ENCODE measurements at places on chromosomes 11 and 22. TPM values are rescaled to one million over a fixed set of nuclear protein-coding genes. Genes with fewer than 3 reads are reported as not detected.
A peak's percentile ranks its signal among the peaks of the same experiment; 100 is the strongest.

DNA sequence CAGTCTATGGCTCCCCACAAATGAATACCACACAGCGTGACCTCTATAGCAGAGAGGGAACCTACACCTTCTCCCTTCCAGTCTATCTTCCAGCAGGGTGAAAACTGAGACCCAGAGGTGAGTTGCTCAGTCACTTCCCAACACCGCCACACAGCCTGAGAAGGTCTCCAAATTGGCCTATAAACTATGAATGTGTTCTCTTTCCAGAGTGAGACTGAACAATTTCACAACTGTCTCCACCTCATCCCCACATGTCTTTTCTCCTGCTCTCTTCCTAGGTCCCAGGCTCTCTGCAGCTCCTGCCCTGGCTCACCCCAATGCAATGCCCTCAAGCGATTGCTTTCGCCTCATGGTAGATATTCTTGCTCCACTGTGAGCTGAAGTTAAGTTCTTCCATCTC lies 14.0 kb downstream of the CLMP start:
- H3K4me3 ChIP-seq: no peak overlapping the region
- no peaks in the 10 kb centered on the region for H3K36me3 ChIP-seq
- no peaks in the 10 kb centered on the region for H3K27me3 ChIP-seq
- H3K27ac ChIP-seq: peak overlapping the region; percentile 85
- peaks cover 99% of the 10 kb centered on the region for H3K4me1 ChIP-seq

DNA sequence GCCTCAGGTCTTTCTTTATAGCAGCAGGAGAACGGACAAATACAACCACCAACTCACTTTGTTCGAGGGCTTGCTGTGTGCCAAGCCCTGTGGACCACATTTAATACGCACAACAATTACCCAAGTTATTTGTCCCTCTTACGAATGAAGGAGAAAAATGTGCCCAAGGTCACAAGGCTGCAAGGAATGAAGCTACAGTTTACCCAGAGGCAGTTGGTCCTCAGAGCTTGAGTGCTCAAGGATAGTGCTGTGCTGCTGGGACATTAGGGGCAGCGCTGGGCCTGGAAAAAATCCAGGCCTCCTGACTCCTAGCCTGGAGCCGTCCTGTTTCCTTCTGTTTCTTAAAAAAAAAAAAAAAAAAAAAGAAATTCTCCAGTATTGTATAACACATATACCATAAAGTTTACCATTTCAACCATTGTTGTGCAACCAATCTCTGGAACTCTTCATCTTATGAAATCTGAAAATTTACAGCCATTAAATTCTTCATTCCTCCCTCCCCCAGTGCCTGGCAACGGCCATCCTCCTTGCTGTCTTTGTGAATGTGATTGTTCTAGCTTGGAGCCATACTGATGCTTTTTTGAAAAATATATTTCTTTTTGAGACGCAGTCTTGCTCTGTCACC lies 1.0 kb upstream of the C11orf86 start:
- no peaks in the 10 kb centered on the region for H3K4me1 ChIP-seq
- H3K4me3 ChIP-seq: no peak overlapping the region
- no peak for DNase-seq
- no peaks in the 10 kb centered on the region for H3K27me3 ChIP-seq

DNA sequence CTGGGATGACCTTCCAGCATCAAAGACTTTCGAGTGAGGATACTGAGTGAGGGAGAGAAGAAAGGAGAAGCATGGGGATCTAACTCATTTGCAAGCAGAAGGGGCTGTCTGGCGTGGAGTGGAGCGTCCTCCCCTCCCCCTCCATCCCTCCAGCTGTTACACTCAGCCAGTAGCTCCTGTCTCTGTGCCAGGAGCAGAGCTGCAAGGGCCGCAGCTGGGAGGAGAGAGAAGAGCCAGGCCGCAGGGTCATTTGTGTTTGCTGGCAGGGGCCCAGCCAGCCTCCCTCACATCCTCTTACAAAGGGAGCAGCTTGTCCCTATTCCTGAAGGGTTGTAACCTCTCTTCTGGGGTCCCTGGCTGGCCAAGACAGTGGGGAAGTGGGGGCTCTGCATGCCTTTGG lies 57.9 kb downstream of the NECTIN1 start:
- peaks cover 15% of the 10 kb centered on the region for H3K36me3 ChIP-seq
- H3K4me1 ChIP-seq: peaks cover 34% of the 10 kb centered on the region
- no peaks in the 10 kb centered on the region for H3K27me3 ChIP-seq
- no peak for DNase-seq
- no peak overlapping the region for H3K4me3 ChIP-seq

GRCh38 chr22:46672731-46673130 lies 52.5 kb downstream of the GRAMD4 start:
- no peak for DNase-seq
- peaks cover 82% of the 10 kb centered on the region for H3K36me3 ChIP-seq
- H3K4me3 ChIP-seq: no peak overlapping the region
- H3K4me1 ChIP-seq: peaks cover 11% of the 10 kb centered on the region

DNA sequence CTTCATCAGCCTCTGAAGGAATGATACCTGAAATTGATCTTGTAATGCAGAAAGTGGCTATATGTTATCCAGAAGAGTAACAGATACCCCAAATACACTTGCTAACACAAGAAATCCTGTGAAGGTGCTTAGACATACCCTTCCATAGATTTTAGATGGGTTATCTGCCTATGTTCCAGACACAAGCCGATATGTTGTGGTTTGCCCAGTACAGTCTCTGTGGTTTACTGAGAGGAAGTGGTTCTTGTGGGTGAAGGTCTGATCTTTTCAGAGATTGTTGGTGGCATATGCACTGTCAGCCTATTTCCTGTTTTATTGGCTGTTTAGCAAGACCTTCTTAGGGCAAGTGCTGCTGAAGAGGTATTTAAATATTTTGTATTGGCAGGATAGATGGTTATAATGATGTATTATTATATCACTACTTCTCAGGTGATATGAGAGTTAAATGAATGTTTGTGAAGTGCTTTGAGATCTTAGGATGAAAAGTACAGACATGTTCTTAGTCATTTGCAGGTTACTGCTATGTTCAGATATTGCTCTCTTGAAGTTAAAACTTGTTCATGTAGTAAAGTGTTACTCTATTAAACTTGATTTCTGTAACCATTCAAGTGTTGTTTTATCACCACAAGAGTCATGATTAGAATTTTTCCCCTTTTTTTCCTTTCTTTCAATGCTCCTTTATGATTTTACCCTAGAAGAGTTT lies 8.2 kb downstream of the ARHGEF12 start:
- DNase-seq: no peak
- H3K4me3 ChIP-seq: no peak overlapping the region
- no peaks in the 10 kb centered on the region for H3K27me3 ChIP-seq
- H3K36me3 ChIP-seq: no peaks in the 10 kb centered on the region
- H3K27ac ChIP-seq: no peak overlapping the region
- H3K4me1 ChIP-seq: peaks cover 96% of the 10 kb centered on the region

GRCh38 chr22:46997311-46997970 lies 235.0 kb downstream of the TBC1D22A start:
- peaks cover 13% of the 10 kb centered on the region for H3K4me1 ChIP-seq
- DNase-seq: no peak
- no peak overlapping the region for H3K27ac ChIP-seq

GRCh38 chr11:113202431-113202830 lies 112.0 kb upstream of the TTC12 start:
- H3K36me3 ChIP-seq: peaks cover 22% of the 10 kb centered on the region
- no peak for DNase-seq
- H3K4me3 ChIP-seq: no peak overlapping the region
- H3K27ac ChIP-seq: no peak overlapping the region
- peaks cover 20% of the 10 kb centered on the region for H3K4me1 ChIP-seq

DNA sequence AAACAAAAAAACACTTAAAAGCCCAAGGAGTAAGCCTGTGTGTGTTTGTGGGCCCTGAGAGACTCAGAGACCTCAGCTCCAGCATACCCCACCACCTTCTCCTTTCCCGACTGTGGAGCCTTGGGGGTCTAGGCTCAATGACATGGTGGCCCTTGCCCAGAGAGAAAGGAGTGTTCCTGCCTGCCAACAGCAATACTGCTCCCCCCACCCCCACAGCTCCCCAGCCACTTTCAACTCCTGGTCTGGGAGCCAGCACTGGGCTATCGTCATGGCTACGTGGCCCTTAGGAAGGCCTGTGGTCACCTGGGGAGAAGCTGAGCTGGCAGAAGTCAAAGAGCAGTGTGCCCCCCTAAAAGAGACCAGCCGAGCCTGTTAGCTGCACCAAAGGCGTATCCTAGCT lies 2.6 kb downstream of the PPP1R14B start:
- peak overlapping the region; percentile 85 for H3K27ac ChIP-seq
- H3K4me3 ChIP-seq: no peak overlapping the region
- DNase-seq: no peak
- H3K36me3 ChIP-seq: peaks cover 17% of the 10 kb centered on the region

GRCh38 chr22:48659404-48659996 lies 1168.2 kb downstream of the BRD1 start:
- DNase-seq: no peak
- no peaks in the 10 kb centered on the region for H3K36me3 ChIP-seq
- H3K4me1 ChIP-seq: no peaks in the 10 kb centered on the region
- peaks cover 32% of the 10 kb centered on the region for H3K27me3 ChIP-seq

Gene ELF5
- not detected for total RNA-seq

Gene TTC38
- total RNA-seq: 32.2 TPM
